Peyer's patch (tissue), 4 donors: ENCODE measurements at places on chromosomes 3 and 15. TPM values are rescaled to one million over a fixed set of nuclear protein-coding genes. Genes with fewer than 3 reads are reported as not detected.

ATP8B4 gene
- 13.2 TPM for total RNA-seq

CLDN18 gene
- total RNA-seq = not detected

CPNE9 gene
- total RNA-seq = not detected

FGD5 gene
- 23.9 TPM for total RNA-seq

RABL3 gene
- 11.4 TPM for total RNA-seq

CCR2 gene
- not detected for total RNA-seq

APOD gene
- 22.3 TPM for total RNA-seq

AHSG gene
- not detected for total RNA-seq

IL5RA gene
- not detected for total RNA-seq

DNA sequence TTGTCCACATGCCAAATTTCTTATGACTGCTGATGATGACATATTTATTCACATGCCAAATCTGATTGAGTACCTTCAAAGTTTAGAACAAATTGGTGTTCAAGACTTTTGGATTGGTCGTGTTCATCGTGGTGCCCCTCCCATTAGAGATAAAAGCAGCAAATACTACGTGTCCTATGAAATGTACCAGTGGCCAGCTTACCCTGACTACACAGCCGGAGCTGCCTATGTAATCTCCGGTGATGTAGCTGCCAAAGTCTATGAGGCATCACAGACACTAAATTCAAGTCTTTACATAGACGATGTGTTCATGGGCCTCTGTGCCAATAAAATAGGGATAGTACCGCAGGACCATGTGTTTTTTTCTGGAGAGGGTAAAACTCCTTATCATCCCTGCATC is 17.3 kb downstream of the B3GNT5 start:
- peaks cover 16% of the 10 kb centered on the region for H3K36me3 ChIP-seq
- no peaks in the 10 kb centered on the region for H3K4me1 ChIP-seq
- H3K27ac ChIP-seq = no peak overlapping the region
- DNase-seq = no peak
- H3K27me3 ChIP-seq = no peaks in the 10 kb centered on the region
- no peak overlapping the region for H3K4me3 ChIP-seq

DNA sequence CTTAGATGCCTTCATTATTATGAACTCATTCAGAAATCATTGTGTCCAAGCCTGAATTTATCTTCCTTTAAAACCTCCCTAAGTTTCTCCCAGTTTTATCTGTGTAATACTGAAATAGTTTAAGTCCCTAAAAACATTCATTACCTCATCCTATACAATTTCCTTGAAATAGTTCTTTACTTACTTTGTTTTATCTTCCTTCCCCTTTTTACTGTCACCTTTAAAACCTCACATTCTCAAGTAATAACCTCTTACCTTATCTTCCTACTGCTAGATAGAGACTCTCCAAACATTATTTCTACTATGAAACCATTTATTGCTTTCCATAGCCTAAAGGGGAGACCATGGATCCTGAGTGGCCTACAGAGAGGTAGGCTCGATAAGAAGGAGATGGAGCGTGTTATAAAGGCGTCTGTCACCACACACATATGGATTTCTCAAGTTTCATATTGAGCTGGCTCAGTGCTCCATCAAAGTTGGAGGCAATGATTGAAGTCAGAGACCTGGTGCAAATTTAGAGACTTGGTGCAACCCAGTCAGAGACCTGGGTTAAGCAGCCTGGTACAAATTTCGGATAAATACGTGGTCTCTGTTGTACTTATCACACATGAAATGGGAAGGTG is 140.4 kb downstream of the NFKBIZ start:
- no peak for DNase-seq
- no peaks in the 10 kb centered on the region for H3K27me3 ChIP-seq
- peaks cover 4% of the 10 kb centered on the region for H3K4me1 ChIP-seq

GRCh38 chr3:61650719-61651410 is 89.5 kb downstream of the PTPRG start:
- no peaks in the 10 kb centered on the region for H3K36me3 ChIP-seq
- peaks cover 4% of the 10 kb centered on the region for H3K4me1 ChIP-seq
- H3K27me3 ChIP-seq = no peaks in the 10 kb centered on the region
- H3K27ac ChIP-seq = no peak overlapping the region

- H3K4me1 ChIP-seq = no peaks in the 10 kb centered on the region
- no peak overlapping the region for H3K4me3 ChIP-seq
- H3K36me3 ChIP-seq = no peaks in the 10 kb centered on the region
- DNase-seq = no peak
- no peaks in the 10 kb centered on the region for H3K27me3 ChIP-seq
Measured at GRCh38 chr15:23574742-23575141, 9.3 kb downstream of the MKRN3 start.

GRCh38 chr3:182910936-182911781 is 69.2 kb downstream of the DCUN1D1 start:
- DNase-seq = no peak
- H3K27ac ChIP-seq = no peak overlapping the region
- H3K4me3 ChIP-seq = no peak overlapping the region
- H3K4me1 ChIP-seq = no peaks in the 10 kb centered on the region

DNA sequence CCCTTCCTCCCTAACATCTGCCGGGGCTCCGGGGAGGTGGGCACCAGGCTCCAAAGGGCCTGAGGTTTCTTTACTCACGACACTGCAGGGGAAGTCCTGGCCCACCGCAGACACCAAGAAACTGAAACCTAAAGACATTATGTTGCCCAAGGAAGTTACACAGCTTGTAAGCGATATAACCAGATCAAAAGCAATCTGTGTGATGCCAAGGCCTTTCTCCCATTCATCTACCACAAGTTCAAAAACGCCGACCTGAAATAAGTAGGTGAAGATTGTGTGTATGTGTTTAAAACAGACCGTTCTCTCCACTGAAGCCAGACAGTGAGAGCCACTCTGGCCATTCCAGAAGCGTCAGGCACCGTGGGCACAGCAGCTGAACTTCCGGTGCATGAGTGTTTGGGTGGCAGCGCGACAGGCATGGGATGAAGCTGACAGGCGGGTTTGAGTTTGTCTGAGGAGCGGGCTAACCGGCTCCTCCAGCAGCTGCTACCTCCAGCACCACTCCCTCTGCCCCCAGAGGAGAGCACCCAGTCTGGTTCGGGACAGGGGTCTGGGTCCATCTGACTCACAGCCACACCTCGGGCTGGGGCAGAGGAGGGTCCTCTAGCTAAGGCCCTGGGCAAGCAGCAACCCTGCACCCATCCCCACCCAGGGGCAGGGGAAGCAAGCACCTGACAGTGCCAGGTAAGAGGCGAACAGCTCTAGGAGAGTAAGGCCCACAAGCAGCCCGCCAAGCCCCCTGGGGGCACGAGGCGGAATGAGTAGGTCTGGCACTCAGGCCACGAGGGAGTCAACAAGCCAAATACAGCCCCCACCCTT is 1.3 kb downstream of the TNK2 start:
- H3K4me1 ChIP-seq = peaks cover 34% of the 10 kb centered on the region
- no peaks in the 10 kb centered on the region for H3K27me3 ChIP-seq
- H3K36me3 ChIP-seq = no peaks in the 10 kb centered on the region
- H3K4me3 ChIP-seq = peak overlapping the region; percentile 91

GRCh38 chr3:106719077-106719476 is 658.2 kb upstream of the CCDC54 start:
- no peaks in the 10 kb centered on the region for H3K27me3 ChIP-seq
- no peaks in the 10 kb centered on the region for H3K36me3 ChIP-seq
- DNase-seq = no peak
- H3K4me3 ChIP-seq = no peak overlapping the region

- no peaks in the 10 kb centered on the region for H3K36me3 ChIP-seq
- no peaks in the 10 kb centered on the region for H3K27me3 ChIP-seq
- H3K27ac ChIP-seq = no peak overlapping the region
- no peak overlapping the region for H3K4me3 ChIP-seq
- no peak for DNase-seq
Measured at GRCh38 chr15:74829991-74830390, 3.6 kb downstream of the CPLX3 start.

DNA sequence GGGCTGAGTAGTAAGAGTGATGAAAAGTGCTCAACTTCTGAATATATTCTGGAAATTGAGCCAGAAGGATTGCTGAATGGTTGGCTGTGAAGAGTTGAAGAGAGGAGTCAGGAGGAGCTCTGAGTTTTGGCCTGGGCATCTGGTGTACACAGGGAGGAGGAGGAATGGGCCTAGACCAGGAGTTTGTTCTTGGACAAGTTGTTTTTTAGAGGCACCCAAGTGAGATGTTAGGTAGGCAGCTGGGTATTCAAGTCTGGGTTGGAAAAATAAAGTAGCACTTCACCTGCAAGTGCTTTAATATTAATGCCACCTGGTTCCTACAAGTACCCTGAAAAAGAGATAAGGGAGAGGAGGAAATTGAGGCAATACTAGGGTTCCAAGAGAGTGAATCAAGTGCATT is 14.7 kb downstream of the BSN start:
- DNase-seq = no peak
- H3K36me3 ChIP-seq = no peaks in the 10 kb centered on the region
- H3K27me3 ChIP-seq = no peaks in the 10 kb centered on the region
- H3K4me1 ChIP-seq = no peaks in the 10 kb centered on the region

- H3K36me3 ChIP-seq = no peaks in the 10 kb centered on the region
- H3K4me1 ChIP-seq = no peaks in the 10 kb centered on the region
- no peaks in the 10 kb centered on the region for H3K27me3 ChIP-seq
- no peak overlapping the region for H3K4me3 ChIP-seq
- no peak overlapping the region for H3K27ac ChIP-seq
Measured at GRCh38 chr3:9213019-9213634, 36.3 kb downstream of the SRGAP3 start.

- peaks cover 18% of the 10 kb centered on the region for H3K4me1 ChIP-seq
- no peaks in the 10 kb centered on the region for H3K27me3 ChIP-seq
- H3K4me3 ChIP-seq = no peak overlapping the region
- no peak overlapping the region for H3K27ac ChIP-seq
- no peak for DNase-seq
Measured at GRCh38 chr3:177146646-177147045, 50.6 kb downstream of the TBL1XR1 start.

DNA sequence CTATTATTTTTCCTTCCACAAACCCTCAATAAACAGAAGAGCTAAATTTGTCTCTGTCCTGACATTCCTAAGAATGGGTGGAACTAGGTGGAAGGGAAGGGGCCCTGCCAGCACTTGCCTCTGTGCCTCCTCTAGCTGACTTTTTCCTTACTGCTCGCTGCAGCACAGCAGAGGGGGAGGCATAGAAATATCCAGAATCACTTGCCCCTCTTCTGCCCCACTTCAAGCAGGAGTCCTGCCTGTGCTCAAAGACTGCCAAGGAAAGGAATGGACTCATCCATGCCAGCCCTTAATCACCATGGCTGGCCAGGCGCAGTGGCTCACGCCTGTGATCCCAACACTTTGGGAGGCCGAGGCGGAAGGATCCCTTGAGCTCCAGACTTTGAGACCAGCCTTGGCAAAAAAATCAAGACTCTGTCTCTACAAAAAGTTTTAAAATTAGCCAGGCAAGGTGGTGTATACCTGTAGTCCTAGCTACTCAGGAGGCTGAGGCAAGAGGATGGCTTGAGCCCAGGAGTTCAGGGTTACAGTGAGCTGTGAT is 51.8 kb downstream of the ADCY5 start:
- no peak overlapping the region for H3K27ac ChIP-seq
- H3K36me3 ChIP-seq = no peaks in the 10 kb centered on the region
- H3K4me1 ChIP-seq = no peaks in the 10 kb centered on the region
- no peak overlapping the region for H3K4me3 ChIP-seq
- DNase-seq = no peak
- no peaks in the 10 kb centered on the region for H3K27me3 ChIP-seq

GRCh38 chr15:42494998-42495360 is 455 bp upstream of the SNAP23 start:
- peaks cover 13% of the 10 kb centered on the region for H3K4me1 ChIP-seq
- H3K36me3 ChIP-seq = no peaks in the 10 kb centered on the region
- peak; percentile 72 for DNase-seq
- H3K27ac ChIP-seq = peak overlapping the region; percentile 81
- H3K27me3 ChIP-seq = no peaks in the 10 kb centered on the region

DNA sequence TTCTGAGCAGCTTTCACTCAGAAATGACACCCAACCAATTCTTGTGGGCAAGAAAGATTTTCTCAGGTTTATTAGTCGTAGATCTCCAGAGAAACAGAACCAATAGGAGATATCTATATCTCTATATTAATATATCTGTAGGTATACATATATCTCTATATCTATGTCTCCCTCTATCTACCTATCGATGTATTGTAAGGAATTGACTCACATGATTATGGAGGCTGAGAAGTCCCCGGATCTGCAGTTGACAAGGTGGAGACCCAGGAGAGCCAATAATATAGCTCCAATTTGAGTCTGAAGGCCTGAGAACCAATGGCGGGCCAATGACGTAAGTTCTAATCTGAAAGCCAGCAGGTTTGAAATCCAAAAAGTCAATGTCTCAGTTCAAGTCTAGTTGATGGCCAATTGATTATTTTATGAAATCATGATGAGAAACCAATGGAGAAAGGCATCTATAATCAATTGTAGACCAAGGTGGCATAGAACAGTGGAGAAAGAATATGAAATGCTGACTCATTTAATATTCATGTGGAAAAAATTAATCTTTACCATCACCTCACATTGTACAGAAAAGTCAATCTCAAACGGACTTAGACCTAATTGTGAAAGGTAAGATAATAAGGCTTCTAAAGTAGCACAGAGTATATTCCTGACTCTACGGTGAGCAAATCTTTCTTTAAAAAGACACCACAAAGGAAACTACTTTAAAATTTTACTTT is 65.6 kb upstream of the CHRNA7 start:
- no peaks in the 10 kb centered on the region for H3K4me1 ChIP-seq
- no peak overlapping the region for H3K4me3 ChIP-seq

DNA sequence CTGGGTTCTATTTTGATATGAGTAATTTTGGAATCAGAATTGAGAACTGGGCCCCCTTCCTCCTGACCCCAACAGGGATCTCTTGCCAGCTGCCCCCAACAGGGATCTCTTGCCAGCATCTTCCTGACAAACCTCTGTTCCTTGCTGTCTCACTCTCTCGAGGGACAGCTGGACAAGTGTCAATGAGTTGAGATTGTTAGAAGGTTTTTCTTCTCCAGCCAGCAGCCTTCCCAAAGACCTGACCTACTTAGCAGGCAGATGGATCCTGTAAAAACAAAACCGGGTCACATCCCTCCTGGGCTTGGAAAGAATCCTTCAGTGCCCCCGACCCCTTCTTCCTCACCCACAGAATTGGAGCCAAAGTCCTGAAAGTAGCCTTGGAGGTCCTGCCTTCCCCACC is 21.6 kb downstream of the LIMD1 start:
- H3K4me1 ChIP-seq = peaks cover 6% of the 10 kb centered on the region
- H3K36me3 ChIP-seq = no peaks in the 10 kb centered on the region
- H3K27ac ChIP-seq = no peak overlapping the region
- H3K27me3 ChIP-seq = no peaks in the 10 kb centered on the region
- no peak overlapping the region for H3K4me3 ChIP-seq

DNA sequence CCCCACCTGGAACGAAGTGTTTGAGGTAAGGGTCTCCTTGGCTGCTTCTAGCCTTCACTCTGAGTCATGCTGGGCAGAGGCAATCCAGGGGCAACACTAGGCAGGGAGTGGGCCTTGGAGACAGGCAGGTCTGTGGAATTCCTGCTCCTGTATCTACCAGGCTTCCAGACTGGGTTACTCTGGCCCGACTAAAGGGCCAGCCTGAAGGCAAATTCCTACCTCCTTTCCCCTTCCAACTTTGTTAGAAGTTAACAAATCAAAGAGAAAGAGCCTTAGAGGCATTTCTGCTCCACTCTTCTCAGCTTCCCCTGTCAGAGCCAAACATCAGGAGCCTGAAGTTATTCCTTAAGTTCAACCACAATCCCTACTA is 30.1 kb downstream of the ESYT3 start:
- H3K27ac ChIP-seq = no peak overlapping the region
- no peaks in the 10 kb centered on the region for H3K4me1 ChIP-seq
- no peaks in the 10 kb centered on the region for H3K27me3 ChIP-seq
- no peak for DNase-seq
